NCI-H2029 treated with DMSO at 0.1 percent for 48 hours (cell line): ENCODE measurements at places on chromosomes 11 and 22.

- DNase-seq = no peak
Observed at GRCh38 chr22:38417252-38418060, 37.5 kb downstream of the KCNJ4 start.

- no peak for DNase-seq
Observed at GRCh38 chr22:28911777-28912669, 28.7 kb downstream of the ZNRF3 start.

GRCh38 chr11:116310698-116311097 lies 462.1 kb downstream of the BUD13 start:
- no peak for DNase-seq

GRCh38 chr11:110092515-110093406 lies at the start of gene ZC3H12C:
Gene ZC3H12C (plus strand): TSS chr11:110093392. CDS start chr11:110093412, 20 bp downstream.
- peak; percentile 69 for DNase-seq

GRCh38 chr11:107017433-107018218 lies 650 bp downstream of the GUCY1A2 start:
- peak; percentile 46 for DNase-seq

- DNase-seq = no peak
Observed at GRCh38 chr22:20292673-20293232, 24.6 kb upstream of the RTN4R start.

DNA sequence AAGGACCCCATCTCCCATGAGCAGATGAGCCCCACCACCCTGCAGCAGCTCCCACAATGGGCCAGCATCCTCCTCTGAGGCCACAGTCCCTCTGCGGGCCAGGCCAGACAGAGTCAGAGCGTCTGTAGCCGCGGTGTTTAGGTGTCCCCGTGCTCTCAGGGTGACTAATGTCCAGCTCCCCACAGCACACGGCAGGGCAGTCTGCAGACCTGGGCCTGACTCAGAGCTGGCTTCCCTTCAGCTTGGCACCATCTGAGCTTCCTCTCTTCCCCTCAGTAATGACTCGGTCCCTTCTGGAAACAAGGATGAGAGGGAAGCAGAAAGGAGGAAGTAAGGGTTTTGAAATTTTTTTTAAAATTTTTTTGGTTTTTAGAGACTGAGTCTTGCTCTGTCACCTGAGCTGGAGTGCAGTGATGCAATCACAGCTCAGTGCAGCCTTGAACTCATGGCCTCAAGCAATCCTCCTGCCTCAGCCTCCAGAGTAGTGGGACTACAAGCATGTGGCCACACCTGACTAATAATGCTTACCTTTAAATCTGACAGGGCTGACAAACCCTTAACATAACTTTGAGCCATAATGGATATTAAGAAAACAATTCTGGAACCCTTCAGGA lies 28.5 kb downstream of the LRRC74B start:
- no peak for DNase-seq

DNA sequence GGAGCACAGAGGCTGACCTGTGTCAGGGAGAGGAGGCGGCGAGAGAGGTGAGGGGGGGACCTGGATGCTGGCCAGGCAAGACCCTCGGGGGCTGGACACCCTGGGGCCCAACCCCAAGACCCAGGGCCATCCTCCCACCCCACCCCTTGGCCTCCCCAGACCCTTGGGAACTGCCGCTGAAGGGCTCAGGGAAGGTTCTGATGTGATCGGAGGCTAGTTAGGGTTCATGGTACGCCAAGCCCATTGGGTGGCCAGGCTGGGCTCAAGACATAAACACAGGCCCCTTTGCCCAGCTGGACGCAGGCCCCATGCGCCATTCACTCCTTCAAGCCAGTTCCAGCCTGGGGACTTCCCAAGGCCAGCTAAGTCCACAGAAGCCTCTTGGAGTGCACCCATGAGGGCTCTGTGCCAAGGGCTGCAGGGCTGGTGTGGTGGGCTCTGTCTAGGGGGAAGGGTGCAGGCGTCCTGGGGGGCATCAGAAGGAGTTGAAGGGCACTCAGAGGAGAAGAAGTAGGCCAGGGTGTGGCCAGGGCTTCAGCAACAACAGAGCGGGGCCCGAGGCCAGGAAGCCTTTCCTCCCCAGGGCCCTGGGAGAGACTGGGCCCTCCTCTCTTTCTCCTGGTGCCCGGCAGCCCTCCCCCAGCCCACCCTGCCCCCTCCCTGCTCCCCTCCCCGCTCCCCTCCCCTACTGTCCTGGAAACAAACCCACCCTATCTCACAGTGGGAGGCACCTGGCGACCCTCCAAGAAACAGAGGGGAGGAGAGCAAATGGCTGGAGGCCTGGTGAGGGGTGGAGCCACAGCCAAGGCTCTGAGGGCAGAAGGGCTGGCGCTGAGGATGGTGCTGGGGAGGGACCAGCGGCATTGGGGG lies 12.9 kb downstream of the TSPAN32 start:
- DNase-seq = no peak

DNA sequence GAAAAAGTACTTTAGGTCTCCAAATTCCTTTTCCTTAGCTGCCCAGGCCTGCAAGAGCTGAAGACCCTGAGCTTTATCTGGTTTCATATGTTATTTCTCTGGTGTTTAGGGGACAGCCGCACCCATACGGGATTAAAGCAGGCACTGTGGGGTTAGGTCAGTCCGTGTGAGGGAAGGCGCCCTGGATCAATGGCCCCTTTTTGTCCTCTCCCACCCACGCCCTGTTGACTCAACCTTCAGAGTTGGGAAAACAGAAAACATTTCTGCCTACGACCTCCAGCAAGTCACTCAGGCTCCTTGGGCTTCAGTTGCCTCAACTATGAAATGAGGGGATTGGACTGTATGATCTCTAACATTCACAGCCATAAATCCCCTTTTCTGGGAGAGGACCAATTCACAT lies 55.2 kb upstream of the BARX2 start:
- no peak for DNase-seq

- no peak for DNase-seq
Observed at GRCh38 chr11:32870676-32871075, 21.9 kb upstream of the QSER1 start.

DNA sequence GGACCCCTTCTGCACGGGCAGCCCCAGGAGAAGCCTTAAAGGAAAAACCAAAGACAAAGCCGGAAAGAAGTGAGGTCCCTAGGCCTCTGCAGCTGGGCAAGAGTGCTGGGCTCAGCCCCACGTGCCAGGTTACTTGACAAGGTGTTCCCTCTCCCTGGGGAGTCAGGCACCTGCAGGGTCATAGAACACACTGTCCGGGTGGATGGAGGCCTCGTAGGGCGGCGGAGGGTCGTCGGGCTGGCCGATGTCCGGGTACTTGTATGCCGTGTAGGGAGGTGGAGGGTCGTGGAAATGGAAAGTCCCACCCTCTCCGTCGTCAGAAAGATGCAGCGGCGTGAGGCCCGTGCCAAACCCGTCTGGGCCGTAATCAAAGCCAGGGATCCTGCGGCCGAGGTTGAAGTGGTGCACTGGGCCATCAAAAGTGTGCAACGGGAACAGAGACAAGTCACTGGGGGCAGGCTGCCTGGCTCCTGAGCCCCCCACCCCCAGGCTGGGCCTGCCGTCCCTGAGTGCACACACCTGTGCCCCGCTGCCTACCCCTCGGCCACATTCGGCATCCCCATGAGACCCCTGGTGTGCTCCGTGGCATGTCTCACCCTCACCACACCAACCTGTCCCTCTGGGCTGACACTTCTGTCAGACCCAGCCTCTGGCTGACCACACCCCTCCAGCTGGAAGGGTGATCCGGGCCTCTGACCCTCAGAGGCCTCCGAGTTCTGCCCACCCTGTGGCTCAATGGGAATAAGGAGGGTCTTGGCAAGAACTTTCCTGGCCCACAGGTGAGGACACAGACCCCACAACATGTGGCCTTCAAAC lies 81.1 kb downstream of the DGCR2 start:
- no peak for DNase-seq

DNA sequence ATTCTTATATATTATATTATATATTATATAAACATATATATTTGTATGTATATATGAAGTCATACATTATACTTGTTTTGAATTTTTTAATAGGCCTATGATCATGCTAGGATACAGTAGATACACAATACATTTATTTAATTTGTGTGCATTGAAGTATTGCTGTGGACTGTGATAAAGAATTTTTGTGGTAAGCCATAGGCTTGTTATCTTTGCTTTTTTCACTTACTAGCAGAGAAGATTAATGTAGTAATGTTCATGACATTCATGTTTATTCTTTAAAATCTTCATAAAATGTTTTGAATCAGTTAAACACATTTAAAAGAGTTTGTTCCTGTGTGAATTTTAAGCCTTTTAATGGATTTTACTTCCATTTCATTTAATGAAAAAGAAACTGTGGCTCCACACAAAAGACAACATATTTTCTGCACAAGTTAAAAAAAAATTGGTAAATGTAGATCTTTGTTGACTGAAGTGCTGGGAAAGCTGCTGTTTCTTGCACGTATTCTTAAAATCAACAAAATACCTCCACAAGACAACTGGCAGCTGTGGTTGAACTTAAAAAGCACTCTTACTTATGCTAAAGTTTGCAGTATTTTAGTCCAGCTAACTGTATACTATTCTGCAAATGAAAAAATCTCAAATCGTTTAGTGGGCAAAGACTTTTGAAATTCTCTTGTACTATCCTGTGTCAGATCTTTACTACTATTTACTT lies 156.2 kb downstream of the TMEM135 start:
- no peak for DNase-seq

DNA sequence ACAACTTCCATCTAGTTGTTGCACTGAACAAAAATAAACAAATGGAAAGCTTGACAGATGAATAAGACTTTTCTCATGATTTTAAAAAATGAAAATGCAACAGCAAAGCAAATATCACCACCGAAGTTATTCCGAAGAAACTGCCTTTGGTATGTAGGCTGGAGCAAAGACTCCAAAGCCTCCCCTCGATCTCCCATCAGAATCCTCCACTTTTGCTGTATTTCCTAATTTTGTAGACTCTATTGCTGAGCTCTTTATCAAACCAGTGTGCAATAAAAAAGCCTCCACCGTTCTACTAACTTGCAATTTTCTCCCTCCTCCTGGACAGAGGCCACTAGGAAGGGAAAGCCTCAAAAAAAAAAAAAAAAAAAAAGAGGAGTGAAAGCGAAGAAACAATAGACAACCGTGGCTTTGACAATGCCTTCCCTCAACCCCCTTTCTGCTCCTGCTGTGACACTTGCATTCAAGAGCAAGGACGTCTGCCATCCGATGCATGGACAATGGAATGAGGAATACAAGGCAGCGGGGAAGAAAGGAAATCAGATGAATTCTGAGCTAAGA lies 190.9 kb upstream of the BLID start:
- DNase-seq = no peak

- no peak for DNase-seq
Observed at GRCh38 chr11:43548916-43549315, 131.6 kb upstream of the HSD17B12 start.

- DNase-seq = no peak
Observed at GRCh38 chr11:30852091-30852490, 265.9 kb upstream of the MPPED2 start.

GRCh38 chr22:47270463-47271135 lies 508.1 kb downstream of the TBC1D22A start:
- no peak for DNase-seq

- DNase-seq = peak; percentile 14
Observed at GRCh38 chr22:43923631-43924464, at the start of gene PNPLA3. Gene PNPLA3 (plus strand): TSS chr22:43923805. CDS start chr22:43923912, 107 bp downstream.

GRCh38 chr11:82747471-82747870 lies 13.8 kb upstream of the FAM181B start:
- DNase-seq = no peak

- DNase-seq = no peak
Observed at GRCh38 chr11:128181088-128181480, 406.3 kb downstream of the ETS1 start.

- no peak for DNase-seq
Observed at GRCh38 chr11:67384851-67385366, 6.9 kb upstream of the RAD9A start.

- no peak for DNase-seq
Observed at GRCh38 chr11:27205250-27205649, 157.8 kb downstream of the CCDC34 start.

DNA sequence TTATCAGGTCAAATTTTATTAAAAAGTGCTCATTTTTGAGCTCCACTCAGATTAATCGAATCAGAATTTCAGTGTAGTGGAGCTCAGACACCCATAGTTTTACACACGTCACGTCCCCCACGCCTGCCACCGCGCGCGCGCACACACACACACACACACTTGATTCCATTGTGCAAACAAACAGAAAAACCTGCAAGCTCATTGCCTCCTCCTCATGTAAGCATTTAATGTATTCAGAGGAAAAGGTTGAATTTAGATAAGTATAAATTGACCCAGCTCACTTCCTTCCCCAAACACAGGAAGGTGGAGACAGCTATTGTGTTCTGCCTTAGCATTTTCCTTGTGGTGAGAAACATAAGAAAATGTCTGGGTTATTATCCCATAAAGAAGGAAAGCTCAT lies 336.7 kb downstream of the LUZP2 start:
- DNase-seq = no peak

DNA sequence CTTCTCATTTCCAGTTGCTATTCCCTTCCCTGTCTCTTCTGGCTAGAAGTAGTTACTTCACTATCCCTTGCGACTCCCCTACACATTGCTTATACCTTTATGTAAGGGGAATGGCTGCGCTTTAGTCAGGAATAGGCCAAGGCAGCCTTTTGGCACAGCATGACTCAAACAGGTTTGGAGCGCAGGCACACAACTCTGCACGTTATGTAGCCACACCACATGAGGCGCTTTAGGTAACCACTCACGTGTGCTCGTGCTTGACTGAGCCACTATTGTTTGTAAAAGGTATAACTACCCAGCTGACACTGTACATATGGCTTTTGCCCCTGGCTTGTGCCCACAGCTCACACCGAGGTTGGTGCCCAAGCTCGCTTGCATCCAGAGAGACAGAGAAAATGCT lies 46.7 kb upstream of the LIPT2 start:
- DNase-seq = no peak

DNA sequence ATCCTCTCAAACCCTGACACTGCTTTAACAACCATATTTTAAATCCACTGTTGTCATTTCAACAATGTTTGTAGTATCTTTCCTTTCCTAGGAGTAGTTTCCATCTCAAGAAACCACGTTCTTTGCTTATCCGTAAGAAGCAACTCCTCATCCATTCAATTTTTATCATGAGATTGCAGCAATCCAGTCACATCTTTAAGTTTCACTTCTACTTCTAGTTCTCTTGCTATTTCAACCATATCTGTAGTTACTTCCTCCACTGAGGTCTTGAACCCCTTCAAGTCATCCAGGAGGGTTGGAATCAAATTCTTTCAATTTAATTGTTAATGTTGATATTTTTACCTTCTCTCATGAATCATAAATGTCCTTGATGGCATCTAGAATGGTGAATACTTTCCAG lies 22.4 kb downstream of the CCDC82 start:
- no peak for DNase-seq

GRCh38 chr11:112248201-112248600 lies 12.5 kb downstream of the PLET1 start:
- no peak for DNase-seq
